Bone marrow (tissue), 2 donors: ENCODE measurements at places on chromosomes 13 and 19.

GRCh38 chr13:27549406-27549981, 70.8 kb downstream of the LNX2 start:
- no peak for DNase-seq

- no peak for DNase-seq
Measured at GRCh38 chr13:21139374-21139773, 37.0 kb downstream of the SKA3 start.

GRCh38 chr13:106052200-106052767, 483.2 kb downstream of the EFNB2 start:
- no peak for DNase-seq

- DNase-seq, result no peak
Measured at GRCh38 chr19:10462557-10462956, 40.6 kb downstream of the KEAP1 start.

GRCh38 chr13:44904967-44905366, 84.3 kb downstream of the NUFIP1 start:
- DNase-seq, result no peak

DNA sequence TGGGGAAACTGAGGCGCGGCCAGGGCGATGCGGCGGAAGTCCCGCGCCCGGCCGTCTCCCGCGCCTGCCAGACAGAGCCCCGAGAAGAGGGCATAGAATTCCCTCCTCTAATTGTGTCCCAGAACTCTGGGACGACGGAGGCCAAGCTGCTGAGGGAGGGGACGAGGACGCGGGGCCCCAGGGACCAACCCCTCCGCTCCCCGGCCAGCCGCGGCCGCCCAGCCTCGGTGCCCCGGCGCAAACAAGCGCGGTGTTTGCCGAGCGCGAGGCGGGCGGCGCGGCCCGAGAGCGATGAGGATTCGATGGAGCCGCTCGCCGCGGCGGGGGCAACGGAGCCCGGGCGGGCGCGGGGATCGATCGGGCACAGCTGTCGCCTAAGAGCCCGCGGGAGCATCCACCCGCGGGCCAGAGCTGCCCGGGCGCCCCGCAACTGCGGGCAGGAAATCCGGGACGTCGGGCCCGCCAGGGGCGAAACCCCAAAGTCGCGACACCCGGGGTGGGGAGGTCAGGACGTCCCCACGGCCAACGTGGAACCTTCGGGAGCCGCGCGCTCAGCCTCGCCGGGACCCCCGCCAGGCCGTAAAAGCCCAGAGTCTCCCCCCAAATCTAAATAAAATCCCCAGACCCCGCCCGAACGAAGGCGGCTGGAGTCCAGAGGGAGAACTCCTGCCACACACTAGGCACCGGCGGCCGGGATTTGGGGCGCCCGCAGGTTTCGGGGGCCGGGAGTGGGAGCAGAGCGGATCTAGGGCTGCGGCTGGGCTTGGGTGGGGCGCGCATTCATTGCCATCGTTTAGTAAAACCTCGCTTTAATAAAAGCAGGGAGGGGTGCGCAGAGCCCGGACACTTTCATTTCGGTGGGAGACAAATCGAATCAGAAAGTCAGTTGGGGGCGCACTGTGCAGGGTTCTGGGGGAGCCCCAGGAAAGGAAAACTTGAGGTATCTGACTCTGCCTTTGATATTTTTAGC, 3.6 kb upstream of the ONECUT3 start:
- DNase-seq, result no peak

DNA sequence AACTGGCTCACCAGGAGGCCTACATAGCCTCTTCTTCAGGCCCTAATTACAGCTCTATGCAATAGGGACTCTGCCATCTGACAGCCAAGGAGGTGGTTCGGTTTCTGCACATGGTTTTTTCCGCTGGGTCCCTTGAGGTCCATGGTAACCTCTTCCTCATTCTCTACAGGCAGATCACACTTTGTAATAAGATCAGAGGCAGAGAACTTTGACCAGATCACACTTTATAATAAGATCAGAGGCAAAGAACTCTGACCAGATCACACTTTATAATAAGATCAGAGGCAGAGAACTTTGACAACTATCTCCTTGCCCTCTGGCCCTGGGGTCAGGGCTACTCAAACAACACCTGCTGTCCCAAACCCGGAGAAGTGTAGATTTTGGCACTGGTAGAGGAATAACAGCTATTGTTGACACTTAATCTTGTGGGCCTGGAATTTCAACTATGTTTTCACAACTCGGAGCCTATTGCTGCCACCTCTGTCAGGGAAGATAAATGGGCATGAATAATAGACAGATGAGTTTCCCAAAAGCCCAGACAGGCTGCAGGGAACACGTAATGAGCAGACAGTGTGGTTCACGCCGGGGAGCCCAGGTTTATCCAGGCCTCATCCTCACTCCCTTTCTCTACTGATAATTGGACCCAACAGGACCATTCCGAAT, 246.1 kb downstream of the UQCRFS1 start:
- no peak for DNase-seq

GRCh38 chr13:107185889-107186288, 618.0 kb upstream of the ARGLU1 start:
- DNase-seq, result no peak

DNA sequence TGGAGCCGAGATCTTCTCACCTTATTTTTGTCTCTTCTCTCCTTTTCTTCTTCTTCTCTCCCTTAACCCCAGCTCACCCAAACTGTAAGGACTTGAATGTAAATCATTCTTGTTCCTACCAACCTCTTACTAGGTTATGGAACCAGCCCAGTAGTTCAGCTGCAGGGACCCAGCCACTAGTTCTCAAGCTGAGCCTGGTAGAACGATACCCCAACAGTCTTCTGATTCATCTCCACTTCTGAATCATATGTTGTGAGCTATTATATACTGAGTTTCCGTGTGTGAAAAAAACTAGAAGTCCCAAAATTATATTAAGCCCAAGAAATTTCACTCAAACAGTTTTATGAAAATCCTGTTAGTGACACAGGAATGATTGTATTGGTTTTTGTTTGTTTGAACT, 67.7 kb downstream of the DCT start:
- no peak for DNase-seq

- no peak for DNase-seq
Measured at GRCh38 chr13:113139577-113139976, 17.0 kb downstream of the F10 start.

GRCh38 chr13:51714663-51715168, 89.2 kb downstream of the DHRS12 start:
- DNase-seq, result no peak

DNA sequence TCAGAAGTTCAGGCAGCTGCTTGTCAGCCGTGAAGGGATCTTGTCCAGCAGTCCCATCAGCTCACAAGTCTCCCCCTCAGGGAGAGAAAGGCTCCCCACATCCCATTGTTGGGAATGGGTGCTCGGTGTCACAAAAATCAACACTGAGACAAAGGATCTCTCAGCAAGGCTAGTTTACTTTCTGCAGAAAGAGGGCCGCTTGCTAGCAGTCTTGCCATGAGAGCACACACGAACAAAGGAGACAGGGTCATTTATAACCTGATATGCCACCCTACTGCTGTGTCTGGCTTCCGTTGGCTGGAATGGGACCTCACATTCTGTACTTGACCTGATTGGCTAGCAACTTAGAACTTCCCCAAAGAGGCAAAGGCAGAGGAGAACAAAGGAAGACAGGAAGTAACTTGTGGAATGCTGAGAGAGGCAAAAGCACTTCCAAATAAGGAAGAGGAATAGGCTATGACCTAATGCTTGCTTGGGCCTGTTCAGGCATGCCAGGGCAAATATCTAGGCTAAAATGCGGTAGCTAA, 8.7 kb upstream of the IGFL3 start:
- DNase-seq, result no peak

GRCh38 chr13:76020421-76020955, 384.4 kb downstream of the LMO7 start:
- no peak for DNase-seq

DNA sequence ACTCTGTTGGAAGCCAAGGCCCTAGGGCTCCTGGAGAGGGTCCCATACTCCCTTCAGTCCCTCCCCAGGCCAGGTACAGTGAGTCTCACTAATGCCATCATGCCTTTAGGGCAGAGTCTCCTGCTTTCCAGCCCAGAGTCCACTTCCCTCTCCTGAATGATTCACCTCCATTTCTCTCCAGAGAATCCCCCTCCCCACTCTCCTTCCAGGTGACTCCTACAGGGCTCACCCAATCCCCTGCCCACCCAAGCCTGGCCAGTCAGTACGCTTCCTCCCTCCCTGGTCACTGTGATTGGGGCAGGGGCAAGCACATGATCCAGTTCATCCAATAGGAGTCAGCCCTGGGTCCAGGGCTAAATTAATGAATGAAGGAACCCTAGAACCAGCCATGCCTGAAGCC, 35.0 kb upstream of the PNMA8B start:
- no peak for DNase-seq

GRCh38 chr19:9498183-9498902, at the start of gene ZNF560:
TSS of gene ZNF560 (minus strand) at chr19:9498616. CDS start at chr19:9475313, 23,303 bp downstream.
- DNase-seq, result no peak

GRCh38 chr13:74132776-74133656, 1.2 kb downstream of the KLF12 start:
- DNase-seq, result no peak

DNA sequence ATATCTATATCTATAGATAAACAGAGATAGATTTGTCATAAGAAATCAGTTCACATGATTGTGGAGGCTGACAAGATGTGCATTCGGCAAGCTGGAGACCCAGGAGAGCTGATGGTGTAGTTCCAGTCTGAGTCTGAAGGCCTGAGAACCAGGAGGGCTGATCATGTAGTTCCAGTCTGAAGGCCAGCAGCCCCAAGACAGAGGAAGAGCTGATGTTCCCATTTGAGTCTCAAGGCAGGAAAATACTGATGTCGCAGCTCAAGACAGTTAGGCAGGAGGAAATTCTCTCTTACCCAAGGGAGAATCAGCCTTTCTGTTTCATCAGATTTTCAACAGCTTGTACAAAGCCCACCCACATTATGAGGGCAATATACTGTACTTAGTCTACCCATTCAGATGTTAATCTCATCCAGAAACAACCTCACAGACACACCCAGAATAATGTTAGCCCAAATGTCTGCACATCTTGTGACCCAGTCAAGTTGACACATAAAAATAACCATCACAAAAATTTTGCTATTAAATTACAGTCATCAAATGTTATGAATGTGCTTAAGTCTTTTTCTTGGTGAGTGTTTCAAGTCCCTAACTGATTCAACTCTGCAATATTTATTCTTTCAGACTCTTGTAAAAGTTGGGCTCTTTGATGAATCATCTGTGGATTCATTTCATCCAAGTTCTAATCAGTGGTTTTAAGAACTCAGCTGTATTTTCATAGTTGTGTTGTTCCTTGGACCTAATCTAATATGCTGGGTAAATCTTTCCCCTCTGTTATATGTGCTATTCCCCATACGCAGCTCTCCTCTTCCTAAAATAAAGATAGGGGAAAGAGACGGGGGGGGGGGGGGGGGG, 22.7 kb upstream of the LRCH1 start:
- no peak for DNase-seq

DNA sequence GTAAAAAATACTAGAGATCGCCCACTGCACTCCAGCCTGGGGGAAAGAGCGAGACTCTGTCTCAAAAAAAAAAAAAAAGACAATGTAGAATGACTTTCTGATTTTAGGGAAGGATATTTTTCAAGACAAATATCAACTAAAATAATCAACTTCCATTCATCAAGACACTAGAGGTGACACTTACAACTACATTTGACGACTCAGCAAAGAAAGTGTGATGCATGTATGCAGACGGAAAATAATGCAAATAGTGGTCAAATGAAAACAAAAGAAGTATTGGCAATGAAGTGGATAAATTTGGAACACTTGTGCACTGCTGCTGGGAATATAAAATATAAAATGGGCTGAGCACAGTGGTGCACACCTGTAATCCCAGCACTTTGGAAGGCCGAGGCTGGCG, 12.2 kb downstream of the TMEM161A start:
- no peak for DNase-seq

- no peak for DNase-seq
Measured at GRCh38 chr13:56718791-56719190, 421.9 kb upstream of the PRR20A start.
